ENCODE measurements at places on chromosomes 4 and X.

GRCh38 chr4:126784966-126785580 is 847.7 kb upstream of the INTU start:
- DNase-seq: no peak

GRCh38 chr4:24568425-24568824 is 15.9 kb downstream of the DHX15 start:
- DNase-seq: no peak

GRCh38 chrX:117992192-117992723 is 124.4 kb downstream of the KLHL13 start:
- no peak for DNase-seq

- DNase-seq: no peak
Measured at GRCh38 chr4:158915683-158916241, 146.9 kb downstream of the FNIP2 start.

DNA sequence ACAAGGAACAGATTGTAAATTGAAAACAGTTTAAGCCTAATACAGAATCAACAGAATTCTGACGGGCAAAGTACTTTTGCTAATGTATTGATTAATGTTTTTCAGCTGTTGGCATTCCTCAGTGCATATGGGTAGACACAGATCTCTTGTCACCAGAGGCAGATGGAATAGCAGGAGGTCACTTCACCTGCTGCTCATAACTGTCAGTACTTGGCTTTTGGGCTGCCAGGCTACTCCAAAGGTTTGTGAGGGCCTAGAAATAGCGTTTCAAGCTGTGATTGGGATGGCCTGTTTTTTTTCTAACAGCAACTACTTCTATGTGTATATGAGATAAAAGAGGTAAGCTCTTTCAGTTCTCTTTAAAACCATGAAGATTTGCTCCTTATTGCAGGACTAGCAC is 307.5 kb upstream of the ANXA10 start:
- no peak for DNase-seq

GRCh38 chr4:15586066-15586465 is 69.1 kb downstream of the FBXL5 start:
- no peak for DNase-seq

DNA sequence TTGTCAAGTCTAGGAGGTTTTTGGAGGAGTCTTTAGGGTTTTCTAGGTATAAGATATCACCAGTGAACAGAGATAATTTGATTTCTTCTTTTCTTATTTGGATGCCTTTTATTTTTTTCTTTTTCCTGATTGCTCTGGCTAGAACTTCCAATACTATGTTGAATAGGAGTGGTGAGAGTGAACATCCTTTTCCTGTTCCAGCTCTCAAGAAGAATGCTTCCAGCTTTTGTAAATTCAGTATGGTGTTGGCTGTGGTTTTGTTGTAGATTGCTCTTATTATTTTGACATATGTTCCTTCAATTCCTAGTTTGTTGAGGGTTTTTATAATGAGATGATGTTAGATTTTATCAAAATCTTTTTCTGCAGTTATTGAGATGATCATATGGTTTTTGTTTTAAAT is 165.6 kb upstream of the WDFY3 start:
- DNase-seq: no peak

DNA sequence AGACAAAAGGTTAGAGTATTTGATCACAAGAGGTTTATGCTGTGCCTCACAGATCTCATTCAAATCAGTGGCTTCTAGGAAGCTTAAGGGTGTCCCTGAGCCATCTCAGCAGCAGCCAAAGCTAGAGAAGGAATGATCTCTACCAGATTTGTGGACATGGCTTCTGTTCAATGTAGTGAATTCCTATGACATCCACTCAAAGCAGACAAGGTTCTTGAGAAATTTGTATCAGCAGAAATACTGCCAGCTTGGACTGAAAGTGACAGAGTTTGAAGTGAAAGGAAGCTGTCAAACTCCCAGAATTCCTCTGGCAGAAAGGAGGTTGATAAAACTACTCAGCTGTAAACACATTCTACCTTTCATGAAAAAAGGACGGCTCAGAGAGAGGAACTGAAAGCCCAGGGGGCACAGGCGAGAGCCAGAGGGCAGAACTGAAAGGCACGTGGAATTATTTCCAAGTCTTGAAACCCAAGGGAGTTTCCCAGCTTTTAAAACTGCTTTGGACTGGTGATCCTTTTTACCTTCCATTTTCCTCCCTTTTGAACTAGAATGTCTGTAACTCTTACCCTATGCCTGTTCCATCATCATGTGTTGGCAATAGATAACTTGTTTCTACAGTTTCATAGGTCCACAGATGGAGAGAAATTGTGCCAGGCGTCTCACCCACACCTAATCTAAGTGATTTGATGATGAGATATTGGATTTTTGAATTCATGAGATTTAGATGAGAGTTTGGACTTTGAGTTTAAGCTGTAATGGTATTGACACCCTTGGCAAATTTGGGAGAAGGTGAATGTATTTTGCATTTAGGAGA is 14.5 kb upstream of the MED14 start:
- DNase-seq: no peak

DNA sequence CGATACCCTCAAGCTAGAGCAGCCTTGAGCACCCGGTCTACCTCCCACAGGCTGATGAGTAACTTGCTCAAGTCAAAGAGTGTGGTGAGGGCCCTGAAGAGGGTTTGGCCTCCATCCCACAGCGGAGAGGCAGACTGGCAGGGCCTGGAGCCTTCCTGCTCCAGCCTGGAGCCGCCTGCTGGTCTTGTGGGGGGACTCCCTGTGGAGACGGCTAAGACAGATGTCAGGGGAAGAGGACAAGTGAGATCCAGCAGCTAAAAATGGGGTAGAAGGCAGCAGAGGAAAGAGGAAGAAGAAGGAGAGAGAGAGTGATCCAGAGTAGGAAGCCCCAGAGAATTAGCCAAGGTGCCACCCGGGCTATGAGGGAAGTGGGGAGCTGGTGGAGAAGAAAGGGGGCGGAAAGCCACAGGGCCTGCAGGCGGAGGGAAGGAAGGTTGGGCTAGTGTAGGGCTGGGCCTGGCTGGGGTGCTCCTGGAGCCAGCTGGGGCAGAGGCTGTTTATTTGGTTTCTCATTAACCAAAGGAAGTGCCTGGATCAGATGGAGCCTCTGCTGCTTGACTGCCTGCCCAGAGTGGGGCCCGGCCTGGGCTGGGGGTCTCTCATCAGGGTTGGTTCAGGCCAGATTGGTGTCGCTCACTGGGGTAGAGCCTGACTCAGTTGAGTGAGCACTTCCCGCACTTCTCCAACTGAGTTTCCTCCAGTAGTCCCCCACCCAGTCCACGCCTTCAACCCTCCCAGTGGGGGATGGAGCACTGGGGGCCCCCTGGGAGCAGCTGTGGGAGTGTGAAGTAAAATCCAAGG is 14.2 kb downstream of the EFNB1 start:
- no peak for DNase-seq

GRCh38 chr4:90536408-90536807 is 409.2 kb downstream of the CCSER1 start:
- no peak for DNase-seq

DNA sequence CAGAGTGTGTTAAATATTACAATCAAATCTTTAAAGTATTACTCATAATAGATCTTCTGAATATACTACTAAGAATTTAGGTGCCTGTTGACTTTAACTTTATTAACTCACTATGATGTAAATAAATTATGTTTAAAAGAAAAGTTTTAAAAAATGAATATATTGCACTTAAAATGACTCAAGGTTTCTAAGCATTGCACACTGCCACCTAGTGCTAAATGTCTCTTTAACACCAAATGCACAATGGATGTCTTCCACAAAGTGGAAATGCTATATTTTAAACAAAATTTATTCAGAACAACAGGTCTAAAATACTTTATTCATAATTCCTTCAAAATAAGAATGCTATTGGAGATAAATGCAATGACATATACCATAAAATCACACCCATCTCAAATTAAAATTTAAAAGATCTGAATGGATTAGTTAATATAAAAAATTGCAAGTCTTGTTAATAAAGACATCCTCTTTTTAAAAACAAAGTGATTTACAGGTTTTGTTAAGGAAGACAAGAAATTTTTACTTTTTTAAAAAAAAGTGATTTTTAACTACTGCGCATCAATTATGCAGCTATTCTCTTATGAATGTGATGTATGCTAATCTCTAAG is 5.5 kb downstream of the INPP4B start:
- no peak for DNase-seq

- no peak for DNase-seq
Measured at GRCh38 chr4:136198358-136198757, 1333.9 kb downstream of the PCDH18 start.

DNA sequence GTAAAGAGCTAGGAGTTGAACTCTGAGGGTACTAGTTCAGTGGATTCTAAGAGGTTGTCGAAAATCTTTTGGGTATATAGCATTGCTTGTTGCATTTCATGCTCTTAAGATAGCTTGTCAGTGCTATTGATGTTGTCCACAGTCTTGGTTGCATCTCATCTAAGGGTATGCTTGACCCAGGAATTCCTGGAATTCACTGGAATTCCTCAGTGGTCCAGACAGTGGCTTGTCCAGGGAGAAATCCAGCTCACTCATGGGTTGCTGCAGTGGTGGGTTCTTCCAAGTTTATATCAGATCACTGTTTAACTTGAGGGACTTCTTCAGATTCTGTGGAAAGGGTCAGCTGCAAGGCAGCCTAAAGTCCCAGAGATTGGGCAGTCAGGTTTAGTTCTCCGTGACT is 29.8 kb upstream of the SMARCAD1 start:
- no peak for DNase-seq
